ENCODE measurements at places on chromosomes 5 and 9. TPM values are rescaled to one million over a fixed set of nuclear protein-coding genes. Genes with fewer than 3 reads are reported as not detected.

Gene ACER2
- total RNA-seq = 3.8 TPM

Gene MCIDAS
- total RNA-seq = not detected

Gene DOLK
- total RNA-seq = 9.4 TPM

Gene MEGF10
- total RNA-seq = 3.3 TPM

Gene CDKN2B
- total RNA-seq = 27.1 TPM

Gene OR1Q1
- not detected for total RNA-seq

Gene MARCHF11
- total RNA-seq = not detected

Gene HSPB3
- total RNA-seq = 0.66 TPM

Gene PDGFRB
- total RNA-seq = 258 TPM

Gene CCNJL
- total RNA-seq = 1.5 TPM

Gene LEAP2
- 1.7 TPM for total RNA-seq

Gene SEMA4D
- total RNA-seq = 13.4 TPM

Gene CNTLN
- 36.1 TPM for total RNA-seq

Gene FABP6
- not detected for total RNA-seq

Gene PCDHGA8
- total RNA-seq = 5.7 TPM

Gene PFN3
- not detected for total RNA-seq

Gene PCDHGB2
- total RNA-seq = 9.2 TPM

Gene SV2C
- total RNA-seq = 1.4 TPM

Gene ADRA1B
- total RNA-seq = 6.7 TPM

Gene CPLANE1
- 50.0 TPM for total RNA-seq

Gene CCNB1
- 26.7 TPM for total RNA-seq

Gene ARHGEF37
- total RNA-seq = 28.8 TPM

Gene NUTM2G
- total RNA-seq = not detected

Gene SAXO1
- 0.39 TPM for total RNA-seq

Gene NOP16
- total RNA-seq = 6.5 TPM

Gene INSYN2B
- not detected for total RNA-seq

Gene TSSK1B
- 3.5 TPM for total RNA-seq

Gene ANKRD34B
- not detected for total RNA-seq

Gene LCN15
- not detected for total RNA-seq

Gene SPATA31A3
- not detected for total RNA-seq

Gene PTPRD
- total RNA-seq = 13.2 TPM

Gene OTP
- total RNA-seq = not detected

Gene HRCT1
- total RNA-seq = 13.2 TPM

Gene FCN2
- not detected for total RNA-seq

Gene IFNK
- not detected for total RNA-seq

Gene PLAC8L1
- total RNA-seq = not detected

Gene ELOVL7
- total RNA-seq = 9.0 TPM

Gene CDC20B
- total RNA-seq = not detected

Gene NPR3
- 41.4 TPM for total RNA-seq

Gene ADAMTSL2
- 31.0 TPM for total RNA-seq

Gene BARX1
- not detected for total RNA-seq

Gene ANKRD18A
- 1.4 TPM for total RNA-seq

Gene PHF24
- 0.21 TPM for total RNA-seq

Gene CEP120
- 31.5 TPM for total RNA-seq

Gene SLC1A1
- 4.0 TPM for total RNA-seq

Gene DOCK2
- 83.4 TPM for total RNA-seq

Gene GLT6D1
- not detected for total RNA-seq

Gene SYK
- 13.3 TPM for total RNA-seq

Gene IFNB1
- not detected for total RNA-seq

Gene SMIM3
- total RNA-seq = 33.0 TPM

Gene ZNF354B
- total RNA-seq = 24.7 TPM

Gene PCDHGA9
- total RNA-seq = 8.4 TPM

Gene ACTL7B
- not detected for total RNA-seq

Data from tibial nerve (tissue), 4 donors.